ENCODE measurements at places on chromosomes 3 and 15.
A peak's percentile ranks its signal among the peaks of the same experiment; 100 is the strongest.

GRCh38 chr3:170709046-170709445 is 123.2 kb upstream of the SLC7A14 start:
- peak; percentile 96 for DNase-seq

- DNase-seq: no peak
Measured at GRCh38 chr3:78013653-78014052, 973.8 kb downstream of the ROBO2 start.

DNA sequence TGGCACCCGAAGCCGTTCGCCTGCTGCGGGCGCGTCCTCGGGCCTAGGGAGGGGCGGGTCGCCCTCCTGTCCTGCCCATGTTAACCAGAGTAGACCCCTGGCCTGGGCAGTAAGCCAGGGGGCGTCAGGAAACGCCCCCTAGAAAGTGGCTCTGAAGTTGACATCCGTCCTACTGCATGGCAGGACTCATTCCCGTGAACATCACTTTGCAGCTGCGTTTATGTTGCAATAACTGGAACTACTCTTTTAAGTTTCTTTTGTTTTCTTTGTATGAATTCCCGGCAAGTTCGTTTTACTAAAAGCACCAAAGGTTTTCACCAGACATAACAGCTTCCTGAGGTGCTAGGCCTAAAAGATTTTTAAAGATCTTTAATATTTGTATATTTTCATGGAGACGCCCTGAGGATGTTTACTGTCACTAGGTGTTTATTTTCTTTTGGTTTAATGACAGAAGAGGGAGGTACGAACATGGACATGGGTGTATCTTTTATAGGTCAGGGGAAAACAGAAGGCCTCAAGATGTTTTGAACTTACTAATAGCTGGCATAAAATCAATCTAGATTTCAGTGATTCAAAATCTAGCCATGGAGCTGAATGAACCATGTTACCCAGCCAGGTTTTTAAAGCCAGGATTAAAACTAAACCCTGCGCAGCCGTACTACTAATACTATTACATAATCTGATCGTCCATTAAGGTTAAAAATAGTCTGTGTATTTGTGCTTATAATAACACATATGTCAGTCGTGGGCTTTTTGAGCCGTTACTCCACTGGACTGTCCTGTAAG is 1.0 kb downstream of the C15orf61 start:
- DNase-seq: peak; percentile 77

- peak; percentile 98 for DNase-seq
Measured at GRCh38 chr15:101188637-101189408, 63.0 kb downstream of the CHSY1 start.

GRCh38 chr3:65951836-65952505 is 86.7 kb downstream of the MAGI1 start:
- DNase-seq: no peak

GRCh38 chr3:58369038-58369437 is 36.3 kb downstream of the PXK start:
- no peak for DNase-seq

DNA sequence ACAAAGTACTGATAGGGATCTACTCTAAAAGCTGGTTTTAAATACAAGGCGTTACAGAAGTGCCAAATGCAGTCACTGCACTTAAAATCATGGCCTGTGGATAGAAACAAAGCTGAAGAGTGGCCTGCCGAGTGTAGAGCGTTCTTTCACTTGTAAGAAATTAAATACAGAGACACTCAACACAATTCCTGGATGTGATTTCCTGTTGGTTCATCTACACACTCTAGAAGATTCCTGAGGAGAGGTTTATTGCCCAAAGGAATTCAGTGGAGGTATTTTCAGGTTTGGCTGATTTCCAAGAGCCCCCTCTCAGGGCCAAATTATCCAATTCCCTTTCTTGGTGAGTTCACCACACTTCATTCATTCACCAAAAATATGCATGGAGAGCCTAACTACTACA is 200.3 kb upstream of the IL12A start:
- DNase-seq: no peak

DNA sequence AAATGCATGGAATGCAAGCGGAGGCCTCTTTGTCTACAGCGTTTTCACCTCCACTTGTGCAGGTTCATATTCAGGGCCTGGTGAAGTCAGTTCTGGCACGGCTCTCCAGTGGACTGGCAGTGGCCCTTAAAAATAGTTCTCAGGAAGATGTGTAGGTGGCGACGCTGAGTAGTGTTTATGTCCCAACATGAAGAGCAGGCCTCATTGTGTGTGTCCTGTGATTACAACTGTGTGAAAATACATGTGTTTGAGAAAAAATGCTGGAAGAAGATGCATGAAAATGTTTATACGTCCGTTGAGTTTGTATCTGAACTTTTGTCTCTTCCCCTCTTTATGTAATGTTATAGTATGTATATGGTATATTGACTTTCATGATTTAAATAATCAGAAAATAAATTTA is 7.2 kb downstream of the LIPC start:
- peak; percentile 63 for DNase-seq

- DNase-seq: no peak
Measured at GRCh38 chr3:146838221-146838620, 233.1 kb upstream of the PLSCR5 start.

Measured in fibroblast of villous mesenchyme (primary cell).